ENCODE measurements at places on chromosomes 6 and 20.

DNA sequence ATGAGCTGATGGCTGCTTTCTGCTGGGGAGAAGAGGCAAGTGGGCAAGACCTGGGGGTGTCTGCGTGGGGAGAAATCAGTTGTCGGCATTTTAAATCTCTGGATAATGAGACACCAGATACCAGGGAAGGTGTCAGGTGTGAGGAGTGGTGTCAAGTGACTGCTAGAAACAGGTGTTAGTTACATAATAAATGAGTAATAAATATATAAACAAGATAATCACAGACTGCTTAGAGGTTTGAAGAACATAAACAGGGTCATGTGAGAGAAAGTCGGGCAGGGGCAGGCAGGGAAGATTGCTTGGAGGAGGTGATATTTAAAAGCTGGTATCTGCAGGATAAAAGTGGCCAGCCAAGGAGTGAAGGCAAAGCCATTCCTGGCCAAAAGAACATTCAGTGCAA, 87.2 kb upstream of the RIN2 start:
- DNase-seq = no peak

DNA sequence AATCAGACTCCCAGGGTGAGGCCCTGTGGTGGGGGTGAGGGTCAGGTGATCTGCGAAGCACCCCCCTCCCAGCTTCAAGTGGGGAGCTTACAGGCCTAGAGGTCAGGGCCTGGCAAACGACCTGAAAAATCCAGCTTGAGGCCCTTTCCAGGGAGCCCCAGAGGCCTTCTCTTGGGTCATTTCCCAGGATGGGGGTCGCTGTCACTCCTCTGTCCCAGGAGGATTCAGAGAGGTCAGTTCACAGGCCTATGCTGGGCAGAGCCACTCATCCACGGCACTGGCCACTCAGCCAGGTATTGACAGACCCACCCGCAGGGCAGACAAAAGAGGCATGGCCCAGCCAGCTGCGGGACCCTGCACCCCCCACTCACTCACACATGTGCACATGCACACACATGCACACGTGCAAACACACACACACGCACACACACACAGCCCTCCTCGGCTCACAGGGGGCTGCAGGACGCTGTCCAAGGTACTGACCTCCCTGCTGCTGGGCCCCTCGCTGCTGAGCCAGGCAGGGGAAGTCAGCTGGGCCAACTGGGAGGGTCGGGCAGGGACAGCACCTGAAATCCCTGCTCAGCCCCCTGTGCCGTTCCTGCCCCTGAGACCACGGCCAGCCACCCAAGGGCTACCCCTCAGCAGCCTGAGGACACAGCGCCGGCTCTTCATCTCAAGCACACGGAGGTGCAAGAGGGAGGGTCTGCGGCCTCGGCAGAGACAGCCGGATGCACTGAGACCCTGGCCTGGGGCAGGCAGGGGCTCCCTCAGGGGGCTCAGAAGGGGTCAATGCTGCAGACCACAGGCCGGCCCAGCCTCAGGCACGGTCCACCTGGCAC, 113.8 kb downstream of the TAF4 start:
- DNase-seq = no peak

GRCh38 chr6:166470863-166471410, 88.2 kb upstream of the MPC1 start:
- no peak for DNase-seq

DNA sequence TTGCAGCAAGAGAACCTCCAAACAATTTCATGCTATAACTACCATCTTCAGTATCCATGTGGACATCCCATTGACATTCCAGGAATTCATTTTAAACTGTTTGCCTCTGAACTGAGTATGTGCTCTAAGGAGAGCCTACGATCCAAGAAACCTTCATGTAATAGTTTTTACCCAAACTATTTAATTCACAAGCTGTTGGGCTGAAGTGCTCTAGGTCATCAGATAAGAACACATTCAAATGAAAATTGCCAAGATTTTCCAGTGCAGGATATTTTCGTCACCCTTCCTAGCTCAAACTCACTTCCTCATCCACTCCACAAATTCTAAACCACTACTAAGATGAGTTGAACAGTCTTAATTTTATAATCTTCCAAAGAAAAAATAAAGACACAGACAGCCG, 12.8 kb downstream of the RSPO3 start:
- DNase-seq = no peak

DNA sequence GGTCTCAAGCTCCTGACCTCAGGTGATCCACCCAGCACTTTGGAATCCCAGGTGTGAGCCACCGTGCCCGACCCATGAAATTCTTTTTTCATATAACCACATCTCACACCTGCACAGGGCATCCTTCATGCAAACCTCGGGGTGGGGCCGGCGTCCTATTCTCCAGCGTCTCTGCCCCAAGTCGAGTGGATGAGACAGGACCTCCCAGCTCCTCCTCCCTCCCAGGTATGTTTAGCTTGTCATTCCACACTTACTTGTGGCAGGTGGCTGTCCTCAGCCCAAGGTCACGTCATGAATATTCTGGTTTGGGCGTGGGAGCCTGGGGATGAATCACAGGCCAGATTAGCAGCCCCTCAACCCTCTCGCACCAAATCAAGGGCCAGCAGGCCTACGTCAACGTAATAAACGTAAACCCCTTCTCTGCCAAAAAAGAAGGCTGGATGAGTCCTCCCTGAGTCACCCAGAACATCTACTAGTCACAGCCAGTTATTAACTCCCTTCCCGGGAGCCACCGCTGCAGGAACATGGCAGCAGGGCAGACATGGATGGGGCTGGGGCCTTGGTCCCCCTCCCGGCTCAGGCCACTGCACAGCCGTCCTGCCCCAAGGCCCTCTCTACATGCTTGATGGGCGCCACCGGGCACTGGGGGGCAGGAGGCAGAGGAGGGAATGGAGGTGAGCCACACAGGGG, 91.7 kb downstream of the YTHDF1 start:
- DNase-seq = no peak

DNA sequence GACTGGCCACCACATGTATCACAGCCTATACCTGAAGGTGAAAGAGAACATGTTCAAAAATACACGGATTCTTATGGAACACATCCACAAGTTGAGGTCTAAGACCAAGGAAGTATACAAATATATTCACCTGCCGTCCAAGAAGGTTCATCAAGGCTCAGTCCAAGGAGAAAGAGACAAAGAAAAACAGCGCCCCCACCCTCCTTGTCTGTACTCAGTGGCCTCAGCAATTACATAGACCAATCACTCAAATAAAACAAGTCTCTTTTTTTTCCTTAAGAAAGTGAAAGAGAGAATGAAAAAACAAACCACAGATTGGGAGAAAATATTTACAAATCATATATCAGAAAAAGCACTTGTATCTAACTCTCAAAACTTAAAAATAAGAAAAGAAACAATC, 19.5 kb downstream of the CPXM1 start:
- DNase-seq = no peak

GRCh38 chr6:337805-338368, 45.6 kb downstream of the DUSP22 start:
- DNase-seq = no peak

- peak; percentile 49 for DNase-seq
These were observed 61.6 kb upstream of the SNX9 start for GRCh38 chr6:157761331-157761921.

- no peak for DNase-seq
These were observed 128.8 kb upstream of the SYNCRIP start for GRCh38 chr6:85771455-85771854.

- no peak for DNase-seq
These were observed 2.1 kb downstream of the SCUBE3 start for GRCh38 chr6:35215665-35216411.

GRCh38 chr6:49923826-49924225, 40.1 kb downstream of the DEFB114 start:
- no peak for DNase-seq

- DNase-seq = no peak
These were observed 27.8 kb downstream of the FYN start for GRCh38 chr6:111845441-111845871.

GRCh38 chr20:59182401-59183044, 18.9 kb downstream of the ZNF831 start:
- DNase-seq = no peak

DNA sequence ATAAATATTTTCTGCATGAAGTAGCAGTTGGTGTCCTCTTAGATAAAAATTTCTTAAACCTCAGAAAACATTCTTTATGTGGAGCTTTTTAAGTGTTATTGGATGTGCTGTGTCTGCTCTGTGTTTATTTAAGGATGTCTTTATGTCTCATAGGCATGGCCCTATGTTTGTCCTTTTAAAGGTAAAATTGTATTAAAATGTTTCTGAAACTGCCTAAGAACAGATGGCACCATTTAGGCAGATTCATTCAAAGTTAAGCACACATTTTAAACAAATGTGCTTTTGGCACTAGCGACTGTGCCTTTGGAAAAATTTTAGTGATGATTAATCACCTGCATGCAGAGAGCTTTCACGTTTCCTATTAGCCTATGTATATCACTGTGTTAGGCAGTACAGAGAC, 125.2 kb downstream of the KIF6 start:
- no peak for DNase-seq

GRCh38 chr6:83708546-83708969, 343 bp downstream of the SNAP91 start:
- no peak for DNase-seq

- DNase-seq = no peak
These were observed 1.8 kb upstream of the PXDC1 start for GRCh38 chr6:3753228-3753835.

DNA sequence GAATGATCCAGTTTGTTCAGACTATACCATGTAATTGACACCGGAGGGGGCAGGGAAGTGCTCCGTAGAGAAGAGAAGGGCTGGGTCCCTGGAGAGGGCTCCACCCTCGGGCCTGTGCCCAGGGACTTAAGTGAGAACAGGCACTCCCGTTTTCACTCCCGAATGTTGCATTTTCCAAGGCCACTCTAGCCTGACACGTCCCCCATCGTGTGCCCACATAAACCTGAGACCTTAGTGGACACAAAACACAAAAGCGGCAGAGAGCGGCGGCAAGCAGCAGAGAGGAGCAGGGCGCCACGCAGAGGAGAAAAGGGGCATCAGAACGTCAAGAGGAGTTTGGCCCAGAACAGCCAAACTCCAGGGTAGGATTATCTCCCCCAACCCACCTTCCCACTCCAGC, 1405.1 kb downstream of the GRIK2 start:
- no peak for DNase-seq

DNA sequence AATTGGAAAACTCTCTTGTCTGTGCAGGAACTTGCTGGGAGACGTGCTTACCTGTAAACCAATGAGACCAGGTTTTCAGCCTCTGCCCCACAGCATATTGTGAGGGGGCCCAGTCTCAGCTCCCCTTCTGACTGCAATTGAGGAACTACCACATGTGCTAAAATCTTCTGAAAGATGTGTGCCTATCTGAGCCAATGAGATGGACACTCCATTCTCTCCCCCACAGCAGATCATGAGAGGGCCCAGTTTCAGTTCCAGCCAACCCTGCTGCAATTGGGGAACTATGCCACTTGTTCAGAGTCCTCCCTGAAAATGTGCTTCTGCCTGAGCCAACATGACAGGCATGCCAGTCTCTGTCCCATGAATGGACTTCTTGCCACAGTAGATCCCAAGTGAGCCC, 20.9 kb upstream of the PI3 start:
- DNase-seq = no peak

- DNase-seq = peak; percentile 93
These were observed at the start of gene PRRC2A for GRCh38 chr6:31620586-31621319. TSS of gene PRRC2A (plus strand) at chr6:31620715. CDS start at chr6:31622790, 2,075 bp downstream.
